ENCODE measurements at places on chromosomes 7 and 10.

DNA sequence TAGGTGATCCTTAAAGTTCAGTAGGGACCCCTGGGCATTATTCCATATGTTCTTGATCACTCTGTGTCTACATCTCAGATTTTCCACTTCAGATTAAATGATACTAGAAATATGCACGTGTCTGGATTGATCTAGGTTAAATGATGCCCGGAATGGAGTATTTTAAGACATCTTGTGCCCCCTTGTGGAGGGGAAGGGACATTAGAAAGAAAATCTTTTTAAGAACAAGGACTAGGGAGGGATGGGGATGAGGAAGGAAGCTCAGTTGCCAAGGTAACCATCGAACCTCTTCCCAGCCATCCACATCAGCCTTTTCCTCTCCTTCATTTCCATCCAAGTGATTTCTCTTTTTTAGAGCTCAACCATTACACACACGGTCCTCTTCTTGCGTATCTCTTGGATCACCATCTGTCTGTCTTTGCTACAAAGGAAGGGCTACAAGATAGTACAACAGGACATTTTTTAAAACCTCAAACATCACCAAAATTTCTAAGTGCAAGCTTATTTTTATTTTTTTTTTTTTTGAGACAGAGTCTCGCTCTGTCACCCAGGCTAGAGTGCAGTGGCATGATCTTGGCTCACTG is 40.5 kb downstream of the PRSS2 start:
- DNase-seq = no peak

- no peak for DNase-seq
Observed at GRCh38 chr7:133230591-133231194, 22.2 kb upstream of the EXOC4 start.

DNA sequence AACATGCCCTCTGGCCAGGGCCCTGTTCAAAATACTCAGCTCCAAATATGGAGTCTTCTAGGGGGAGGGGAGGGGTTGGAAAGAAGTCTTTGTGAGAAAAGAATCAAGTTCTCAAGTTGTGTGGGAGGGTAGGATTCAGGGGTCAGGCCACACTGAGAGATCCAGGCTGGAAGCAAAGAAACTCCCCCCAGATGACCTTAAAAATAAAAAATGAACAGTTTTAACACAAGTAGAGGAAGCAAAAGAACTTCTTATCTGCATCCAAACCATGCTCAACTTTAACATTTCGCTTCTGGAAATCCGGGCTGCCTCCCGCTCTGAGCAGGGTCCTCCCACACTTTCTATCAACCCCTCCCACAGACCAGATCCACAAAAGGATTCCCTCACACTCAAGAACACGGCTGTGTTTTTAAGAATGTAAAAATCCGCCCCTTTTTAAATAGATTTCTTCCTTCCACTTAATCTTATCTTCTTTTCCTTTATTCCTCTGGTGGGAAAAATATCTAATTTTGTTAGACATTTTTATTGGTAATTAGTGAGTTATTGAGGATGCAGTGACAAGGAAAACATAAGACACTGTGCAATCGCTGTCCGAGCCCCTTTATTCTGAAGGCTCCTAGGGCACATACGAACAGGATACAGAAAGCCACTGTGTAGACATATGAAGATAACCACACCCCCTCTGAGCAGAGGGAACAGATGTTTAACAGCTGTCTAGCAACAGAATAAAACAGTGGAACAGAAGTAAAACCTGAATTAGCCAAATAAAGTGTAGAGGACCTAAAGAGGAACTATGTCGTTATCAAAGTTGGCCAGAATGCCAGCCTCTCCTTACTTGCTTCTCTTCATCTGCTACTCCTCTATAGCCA is 43.8 kb downstream of the CYTH3 start:
- DNase-seq = peak; percentile 40

DNA sequence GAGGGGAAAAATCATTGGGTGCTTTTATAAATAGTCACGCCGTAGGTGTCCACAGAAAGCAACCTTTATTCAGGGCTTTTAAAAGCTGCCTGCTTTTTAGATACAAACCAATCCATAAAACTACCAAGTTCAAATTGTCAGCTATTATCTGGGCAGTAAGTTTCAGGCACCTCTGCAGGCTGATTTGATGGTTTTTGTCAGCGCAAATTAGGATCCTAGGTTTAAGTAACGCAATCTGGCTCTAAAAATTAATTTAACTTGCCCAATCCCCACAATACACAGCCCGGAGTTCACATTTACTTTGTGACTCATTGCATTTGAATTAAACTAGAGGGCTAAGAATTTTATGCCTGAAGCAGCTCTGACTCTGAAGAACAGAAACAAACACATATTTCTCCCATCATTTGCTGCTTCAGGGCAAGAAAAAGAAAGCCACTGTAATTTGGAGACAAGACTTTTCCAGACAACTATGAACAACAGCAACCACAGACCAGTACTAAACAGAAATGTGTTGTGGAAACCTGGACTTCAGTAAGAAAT is 43.3 kb downstream of the NRP1 start:
- no peak for DNase-seq

DNA sequence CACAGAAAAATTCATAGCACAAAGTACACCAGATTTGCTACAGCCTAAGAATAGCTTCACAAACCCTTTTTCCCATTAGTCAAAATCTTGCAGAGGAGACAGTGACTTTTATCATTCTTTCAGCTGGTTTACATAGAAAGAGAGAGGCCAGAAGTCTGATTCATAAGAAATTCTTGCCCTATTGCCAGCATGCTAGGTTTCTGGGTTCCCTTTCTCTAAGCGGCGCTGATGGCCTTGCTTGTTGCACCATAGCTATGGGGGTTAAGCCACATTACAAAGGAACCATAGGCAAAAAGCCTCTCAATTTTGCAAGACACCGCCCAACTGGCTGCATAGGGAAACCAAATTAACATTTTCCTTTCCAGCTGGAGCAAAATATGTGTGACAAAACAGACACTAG is 87.4 kb downstream of the ZNF467 start:
- no peak for DNase-seq

GRCh38 chr10:18859659-18860058 is 188.9 kb upstream of the MALRD1 start:
- no peak for DNase-seq

GRCh38 chr7:129366-130221 is 62.8 kb upstream of the FAM20C start:
- DNase-seq = no peak

- DNase-seq = no peak
Observed at GRCh38 chr7:147547252-147547897, 1043.2 kb upstream of the C7orf33 start.

DNA sequence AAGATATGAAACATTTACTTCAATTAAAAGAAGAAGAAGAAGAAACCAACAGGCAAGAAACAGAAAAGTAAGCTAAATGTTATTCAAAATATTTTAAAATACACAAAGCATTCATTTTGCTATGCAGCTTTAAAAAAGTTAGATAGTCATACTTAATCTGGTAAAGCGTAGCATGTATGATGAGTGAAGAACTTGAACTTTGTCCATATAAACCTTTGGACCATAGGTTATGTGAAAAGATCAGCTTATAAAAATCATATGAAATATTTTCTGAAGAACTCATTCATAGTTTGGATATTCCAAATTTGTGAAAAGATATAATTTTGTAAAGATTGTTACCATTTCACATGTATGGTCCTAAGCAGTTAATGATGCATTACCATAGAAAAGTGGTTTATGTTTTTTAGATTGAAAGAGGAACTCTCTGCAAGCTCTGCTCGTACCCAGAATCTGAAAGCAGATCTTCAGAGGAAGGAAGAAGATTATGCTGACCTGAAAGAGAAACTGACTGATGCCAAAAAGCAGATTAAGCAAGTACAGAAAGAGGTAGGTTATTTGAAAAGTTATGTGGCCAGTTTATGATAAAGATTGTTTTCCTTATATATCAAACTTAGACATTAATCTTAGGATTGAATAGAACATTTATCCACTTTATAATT is 37.3 kb downstream of the KIF20B start:
- peak; percentile 55 for DNase-seq

GRCh38 chr7:108455998-108456677 is at the start of gene NRCAM:
Gene NRCAM (minus strand): TSS chr7:108456436. CDS start chr7:108240064, 216,372 bp downstream.
- DNase-seq = no peak

GRCh38 chr10:100749309-100750217 is 4.2 kb downstream of the PAX2 start:
- DNase-seq = no peak

DNA sequence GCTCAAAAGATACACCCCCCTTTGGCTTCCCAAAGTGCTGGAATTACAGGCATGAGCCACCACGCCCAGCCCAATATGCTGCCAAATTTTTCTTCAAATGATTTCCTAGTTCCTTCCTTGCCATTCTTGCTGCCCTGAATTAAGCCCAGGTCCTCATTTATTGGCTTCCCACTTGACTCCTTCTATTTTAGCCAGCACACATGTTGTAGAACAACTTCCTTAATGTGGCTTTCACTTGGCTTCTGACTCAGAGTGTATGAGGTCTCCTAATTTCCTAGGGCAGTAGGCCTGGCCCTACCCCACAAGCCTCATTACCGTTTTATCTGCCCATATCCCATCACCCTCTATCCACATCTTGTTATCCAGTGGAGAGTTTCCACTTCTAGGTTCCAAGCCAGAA is 21.8 kb upstream of the HIPK2 start:
- no peak for DNase-seq

DNA sequence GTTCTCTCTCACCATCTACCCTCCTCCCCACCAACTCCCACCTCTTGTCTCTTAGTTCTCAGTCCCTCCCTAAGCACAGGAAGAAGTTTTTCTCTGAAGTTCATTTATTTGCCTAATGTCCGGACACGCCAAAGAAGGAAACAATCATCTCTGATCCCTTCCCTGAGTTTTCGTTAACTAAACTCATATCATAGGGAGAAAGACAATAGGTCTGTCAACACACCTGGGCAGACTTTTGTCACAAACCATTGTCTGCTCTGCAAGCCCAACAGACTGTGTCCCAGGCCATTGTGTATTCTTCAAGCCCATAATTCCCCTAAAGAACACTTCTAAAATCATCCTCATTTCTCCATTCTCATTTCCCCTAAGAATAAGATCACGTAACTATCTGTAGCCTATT is 691.0 kb upstream of the MBL2 start:
- DNase-seq = no peak

- no peak for DNase-seq
Observed at GRCh38 chr10:117860135-117860534, 186.6 kb downstream of the RAB11FIP2 start.

GRCh38 chr10:131820626-131821025 is 80.2 kb upstream of the PPP2R2D start:
- DNase-seq = no peak

DNA sequence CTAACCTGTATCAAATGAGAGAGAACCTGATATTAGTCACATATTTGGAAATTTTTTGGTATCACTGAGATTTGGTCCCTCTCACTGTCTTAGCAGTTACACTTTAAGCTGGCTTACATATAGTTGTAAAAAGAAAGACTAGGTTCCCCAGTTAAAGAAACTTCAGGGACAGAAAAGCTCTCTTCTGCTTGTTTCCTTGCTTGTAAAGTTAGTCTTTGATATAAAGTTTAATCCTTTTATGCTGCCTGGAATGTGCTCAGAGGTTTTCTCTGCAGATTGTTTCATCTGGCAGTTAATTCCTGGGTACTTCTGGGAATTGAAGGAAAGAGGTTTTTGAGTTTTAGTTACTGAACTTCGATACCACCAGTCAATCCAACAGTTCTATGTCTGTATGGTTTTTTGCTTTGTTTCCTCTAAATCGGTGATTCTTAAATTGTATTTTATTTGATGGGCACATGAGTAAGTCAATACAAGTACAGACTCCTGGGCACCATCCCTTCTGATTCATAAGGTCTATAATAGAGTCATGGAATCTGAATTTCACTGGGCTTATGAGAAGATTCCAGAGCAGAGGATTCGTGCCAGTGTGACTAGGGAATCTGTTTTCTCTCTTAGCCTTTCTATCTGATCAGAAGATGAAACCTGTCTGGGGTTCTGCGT is 1080.9 kb upstream of the C7orf33 start:
- DNase-seq = no peak

DNA sequence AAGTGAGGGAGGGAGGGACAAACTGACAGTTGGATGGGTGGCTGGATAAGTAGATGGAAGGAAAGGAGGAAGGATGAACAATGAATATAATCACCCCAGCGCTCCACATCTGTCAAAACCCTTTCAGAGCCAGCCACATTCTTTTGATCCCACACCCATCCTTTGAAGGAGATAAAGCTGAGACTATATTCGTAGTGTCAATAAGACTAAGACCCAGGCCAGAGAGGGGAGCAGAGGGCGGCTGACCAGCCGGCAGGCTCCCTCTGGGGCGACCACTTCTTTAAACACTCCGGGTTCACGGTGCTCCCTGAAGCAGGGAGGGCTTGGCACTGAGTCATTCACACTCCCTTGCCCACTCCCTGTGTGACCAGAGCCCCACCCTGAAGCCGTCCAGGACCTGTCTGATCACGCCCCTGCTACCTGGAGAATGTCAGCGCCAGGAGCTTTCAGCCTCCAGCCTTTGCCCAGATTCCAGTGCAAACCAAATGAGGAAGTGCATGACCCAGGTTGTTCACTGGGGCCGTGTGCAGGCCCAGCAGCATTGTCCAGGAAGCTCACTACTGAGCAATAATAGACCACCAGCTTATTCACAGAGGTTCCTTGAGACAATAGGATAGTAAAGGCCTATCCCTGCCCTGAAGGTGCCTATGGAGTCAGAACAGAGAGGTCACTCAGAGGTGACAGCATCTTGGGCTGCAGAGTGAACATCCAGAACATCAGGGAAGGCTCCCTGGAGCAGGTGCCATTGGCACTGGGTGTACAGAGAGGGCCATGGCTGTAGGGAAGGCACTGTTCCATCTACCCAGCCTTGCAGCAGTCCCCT is 34.4 kb downstream of the UNC5B start:
- no peak for DNase-seq

DNA sequence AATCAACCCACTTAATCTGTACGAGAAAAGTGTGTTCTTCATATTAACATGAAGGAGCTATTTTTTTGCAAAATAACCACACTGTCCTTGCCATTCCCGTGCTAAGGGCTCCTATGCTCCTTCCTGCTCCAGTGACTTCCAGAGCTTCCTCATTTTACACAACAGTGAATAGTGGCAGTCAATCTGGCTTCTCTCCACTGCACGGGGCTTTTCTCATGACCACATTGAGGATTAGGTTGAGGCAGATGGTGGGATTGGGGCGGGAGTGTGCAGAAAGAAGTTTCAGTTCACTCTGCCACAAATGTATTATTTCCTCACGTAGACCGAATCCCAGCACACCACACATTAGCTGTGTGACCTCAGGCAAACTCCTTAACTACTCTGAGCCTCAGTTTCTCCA is 235.1 kb downstream of the ARHGAP12 start:
- DNase-seq = no peak

DNA sequence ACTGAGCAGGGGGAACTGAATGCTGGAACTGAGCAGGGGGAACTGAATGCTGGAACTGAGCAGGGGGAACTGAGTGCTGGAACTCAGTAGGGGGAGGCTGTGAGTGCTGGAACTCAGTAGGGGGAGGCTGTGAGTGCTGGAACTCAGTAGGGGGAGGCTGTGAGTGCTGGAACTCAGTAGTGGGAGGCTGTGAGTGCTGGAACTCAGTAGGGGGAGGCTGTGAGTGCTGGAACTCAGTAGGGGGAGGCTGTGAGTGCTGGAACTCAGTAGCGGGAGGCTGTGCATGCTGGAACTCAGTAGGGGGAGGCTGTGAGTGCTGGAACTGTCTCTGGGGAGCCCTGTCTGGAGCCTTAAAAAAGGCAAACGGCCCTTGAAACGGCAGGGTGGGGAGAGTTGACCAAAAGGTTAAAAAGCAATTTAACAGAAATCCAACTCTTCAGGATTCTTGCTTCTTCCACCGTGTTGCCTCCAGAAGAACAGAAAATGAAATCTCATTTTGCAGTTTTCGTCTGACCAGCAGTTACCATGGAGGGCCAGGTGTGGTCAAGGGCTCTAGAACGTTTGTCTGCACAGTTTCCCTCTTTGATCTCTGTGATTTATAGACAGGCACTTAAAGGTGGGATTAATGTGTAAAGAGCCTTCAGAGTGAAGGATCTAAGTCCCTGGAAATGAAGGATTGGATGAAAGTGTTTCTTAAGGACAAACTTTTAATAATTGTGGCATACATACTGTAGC is 19.1 kb downstream of the DOCK1 start:
- no peak for DNase-seq
